Renal cortex interstitium (tissue), 15 donors: ENCODE measurements at places on chromosomes 3 and 15.

- DNase-seq: no peak
Measured at GRCh38 chr15:54345301-54345700, 367.1 kb downstream of the UNC13C start.

DNA sequence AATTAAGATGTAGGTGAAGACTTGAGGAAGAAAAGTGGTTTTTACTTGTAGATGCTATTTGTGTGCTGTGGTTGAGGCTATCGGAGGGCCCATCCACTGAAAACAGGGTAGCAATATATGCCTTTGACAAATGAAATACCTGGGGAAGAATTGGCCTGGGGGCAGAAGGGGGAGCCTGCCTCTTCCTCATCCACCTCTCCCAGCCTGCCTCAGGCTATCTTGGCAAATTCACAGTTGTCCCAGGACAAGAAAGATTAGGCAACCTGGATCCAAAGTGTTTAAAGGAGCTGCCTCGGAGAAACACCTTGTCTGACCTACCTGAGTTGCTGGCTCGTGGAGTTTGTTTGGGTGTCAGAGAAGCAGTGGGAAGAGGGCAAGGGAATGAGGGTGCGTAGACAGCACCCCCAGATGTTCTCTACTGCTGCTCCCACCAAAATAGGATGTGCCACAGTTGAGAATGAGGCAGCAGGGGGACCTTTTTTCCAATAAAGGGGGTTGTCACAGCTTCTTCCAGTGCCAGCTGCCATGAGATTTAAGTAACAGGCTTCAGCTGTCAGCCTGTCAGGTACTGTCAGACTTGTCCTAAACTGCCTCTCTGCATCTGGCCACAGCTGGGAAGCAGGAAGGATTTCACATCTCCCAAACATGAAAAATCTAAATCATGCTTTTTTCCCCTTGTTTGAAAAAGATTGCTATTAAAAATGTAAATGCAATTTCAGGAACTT is 9.2 kb downstream of the PLEKHO2 start:
- no peak for DNase-seq

DNA sequence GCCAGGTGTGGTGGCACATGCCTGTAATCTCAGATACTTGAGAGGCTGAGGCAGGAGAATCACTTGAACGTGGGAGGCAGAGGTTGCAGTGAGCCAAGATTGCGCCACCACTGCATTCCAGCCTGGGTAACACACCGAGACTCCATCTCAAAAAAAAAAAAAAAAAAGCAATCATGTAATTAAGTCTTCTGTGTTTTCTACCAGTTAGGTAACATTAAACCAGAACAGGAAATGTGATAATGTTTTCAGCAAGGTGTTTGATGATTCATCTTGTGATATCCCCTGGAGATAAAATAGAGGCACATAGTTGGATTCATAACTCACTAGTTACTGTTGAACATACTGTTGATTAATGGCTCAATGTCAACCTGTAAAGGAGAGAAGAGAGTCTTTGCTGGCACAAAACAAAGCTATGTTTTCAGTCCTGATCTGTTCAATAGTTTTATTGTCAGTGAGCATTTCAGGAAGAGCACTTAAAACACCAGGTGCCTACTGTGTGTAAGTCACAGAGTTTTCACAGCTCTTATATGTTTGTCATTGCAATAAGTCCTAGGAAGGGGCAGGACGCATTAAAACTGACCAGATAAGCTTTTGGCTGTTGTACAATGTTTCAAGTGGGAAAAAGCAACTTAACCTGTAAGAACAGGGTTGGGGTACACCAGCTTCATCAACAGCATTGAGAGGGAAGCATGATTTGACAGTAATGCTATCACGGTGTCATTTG is 19.5 kb downstream of the DNAJB11 start:
- no peak for DNase-seq

- no peak for DNase-seq
Measured at GRCh38 chr3:69419276-69419675, 33.4 kb upstream of the FRMD4B start.

- DNase-seq: no peak
Measured at GRCh38 chr3:55453886-55454496, 33.1 kb downstream of the WNT5A start.

GRCh38 chr15:75796321-75796720 is 46.9 kb upstream of the UBE2Q2 start:
- no peak for DNase-seq

DNA sequence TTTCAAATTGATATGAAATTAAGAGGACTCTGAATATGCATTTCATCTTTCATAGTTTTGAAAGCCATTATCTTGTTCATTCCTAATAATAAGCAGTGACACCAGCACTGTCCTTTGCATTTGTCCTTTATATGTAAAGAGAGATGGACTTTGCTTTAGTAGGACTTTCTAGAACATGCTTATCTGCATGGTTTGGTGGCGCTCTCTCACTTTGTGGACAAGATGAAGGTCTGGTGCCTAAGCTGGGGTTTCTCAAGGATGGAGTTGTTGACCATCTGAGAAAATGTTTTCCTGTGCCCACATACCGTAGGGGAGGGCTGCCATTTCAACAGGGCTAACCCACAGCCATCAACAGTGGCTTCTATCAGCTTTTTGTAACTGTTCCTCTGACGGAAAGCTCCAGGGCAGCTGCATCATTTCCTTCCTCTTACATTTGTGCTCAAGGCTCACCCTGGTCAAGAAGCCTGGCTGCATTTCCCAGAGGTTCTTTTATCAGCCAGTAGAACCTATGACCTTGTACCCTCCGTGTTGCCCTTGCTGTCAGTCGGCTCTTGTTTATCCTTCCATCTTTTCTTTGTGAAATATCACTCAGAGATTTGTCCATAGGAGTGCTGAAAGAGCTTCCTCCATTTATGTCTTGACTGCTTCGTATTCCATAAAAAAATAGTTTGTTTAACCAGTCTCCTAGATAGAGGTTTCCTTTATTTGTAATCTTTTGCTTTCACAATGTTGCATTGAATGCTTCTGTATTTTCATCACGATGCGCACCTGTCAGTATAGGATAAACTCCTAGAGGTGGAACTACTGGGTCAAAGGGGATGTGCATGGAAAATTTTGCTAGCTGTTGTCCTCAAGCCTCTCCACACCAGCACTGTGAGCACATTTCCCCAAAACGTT is 44.6 kb downstream of the ABHD2 start:
- no peak for DNase-seq

- DNase-seq: no peak
Measured at GRCh38 chr3:120177707-120178306, 83.6 kb upstream of the GSK3B start.

DNA sequence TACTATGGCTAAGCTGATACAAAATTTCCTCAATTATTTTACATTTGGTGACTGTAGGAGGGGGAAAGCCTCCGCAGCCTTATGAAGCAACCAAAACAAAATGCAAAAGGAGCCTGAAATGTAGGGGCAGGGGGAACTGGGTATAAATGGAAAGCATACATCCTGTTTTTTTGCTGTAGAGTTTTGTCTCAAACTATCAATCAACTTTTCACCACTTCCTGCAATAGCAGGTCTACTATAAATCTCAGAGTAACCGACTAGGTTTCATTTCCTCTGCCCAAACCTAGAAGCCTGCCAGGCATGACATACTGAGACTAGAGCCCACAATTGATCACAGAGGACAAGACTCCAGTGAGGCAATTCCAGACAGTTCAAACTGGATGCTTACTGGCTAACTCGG is 91.3 kb downstream of the SHQ1 start:
- DNase-seq: no peak

- DNase-seq: no peak
Measured at GRCh38 chr15:35953424-35953823, 407.5 kb upstream of the DPH6 start.

DNA sequence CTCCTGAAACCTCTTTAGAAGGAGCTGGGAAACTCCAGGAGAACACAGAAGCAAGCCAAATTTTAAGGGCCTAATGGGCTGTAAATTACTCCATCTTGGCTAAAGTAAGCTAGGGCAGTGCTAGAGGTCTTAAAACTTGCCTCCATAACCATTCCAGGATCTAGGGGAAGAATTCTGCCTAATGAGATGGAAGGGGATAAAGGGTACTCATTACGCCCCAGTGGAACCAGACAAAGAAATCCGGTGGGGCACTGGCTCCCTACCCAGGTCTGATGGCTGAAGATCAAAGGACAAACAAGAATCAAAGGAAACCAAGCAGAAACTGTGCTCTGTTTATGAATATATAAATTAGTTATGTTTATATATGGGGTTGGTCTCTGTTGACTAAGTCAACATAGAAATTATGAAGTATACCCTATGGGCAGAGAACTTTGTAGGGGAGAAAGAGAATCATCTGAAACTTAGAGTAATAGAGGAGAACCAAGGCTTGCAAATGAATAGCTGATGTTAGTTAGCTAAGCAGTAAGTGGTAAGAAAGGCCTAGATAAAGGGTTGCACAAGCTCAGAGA is 57.8 kb downstream of the NCEH1 start:
- no peak for DNase-seq

DNA sequence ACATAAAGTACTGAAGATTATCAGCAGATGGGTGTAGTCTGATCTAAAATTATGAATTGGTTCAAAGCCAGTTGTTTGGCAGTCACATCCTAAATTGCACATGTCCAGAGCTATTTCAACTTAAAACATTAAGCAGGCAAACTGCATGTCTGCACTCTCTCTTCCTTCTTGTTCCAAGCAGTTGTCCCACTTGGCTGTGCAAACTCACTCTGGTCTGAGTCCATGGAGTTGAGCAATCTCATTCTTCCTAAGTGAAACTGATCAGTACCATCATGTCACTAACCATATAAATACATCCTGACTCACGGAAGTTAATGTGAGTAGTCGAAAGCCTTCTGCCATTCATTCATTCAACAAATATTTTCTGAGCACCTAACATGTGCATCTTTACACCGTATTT is 353.0 kb downstream of the ROBO1 start:
- no peak for DNase-seq

DNA sequence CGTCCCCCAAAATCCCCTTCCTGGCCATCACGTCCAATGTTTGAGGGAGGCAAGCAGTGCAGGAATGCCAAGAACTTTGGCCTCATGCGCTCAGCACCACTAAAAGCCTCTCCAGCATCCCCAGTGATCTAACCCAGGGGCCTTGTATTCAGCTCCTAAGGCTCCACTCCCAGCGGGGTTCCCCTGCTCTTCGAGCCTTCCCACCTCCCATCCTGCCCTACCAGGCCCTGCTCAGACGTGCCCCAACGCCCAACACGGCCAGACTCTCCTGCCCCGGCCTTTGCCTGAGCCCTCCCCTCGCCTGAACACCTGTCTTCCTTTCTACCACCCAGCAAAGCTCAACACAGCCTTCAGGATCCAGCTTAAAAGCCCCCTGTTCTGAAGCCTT is 30.5 kb downstream of the PLXND1 start:
- no peak for DNase-seq

- DNase-seq: no peak
Measured at GRCh38 chr3:37132334-37132733, 42.0 kb downstream of the LRRFIP2 start.

DNA sequence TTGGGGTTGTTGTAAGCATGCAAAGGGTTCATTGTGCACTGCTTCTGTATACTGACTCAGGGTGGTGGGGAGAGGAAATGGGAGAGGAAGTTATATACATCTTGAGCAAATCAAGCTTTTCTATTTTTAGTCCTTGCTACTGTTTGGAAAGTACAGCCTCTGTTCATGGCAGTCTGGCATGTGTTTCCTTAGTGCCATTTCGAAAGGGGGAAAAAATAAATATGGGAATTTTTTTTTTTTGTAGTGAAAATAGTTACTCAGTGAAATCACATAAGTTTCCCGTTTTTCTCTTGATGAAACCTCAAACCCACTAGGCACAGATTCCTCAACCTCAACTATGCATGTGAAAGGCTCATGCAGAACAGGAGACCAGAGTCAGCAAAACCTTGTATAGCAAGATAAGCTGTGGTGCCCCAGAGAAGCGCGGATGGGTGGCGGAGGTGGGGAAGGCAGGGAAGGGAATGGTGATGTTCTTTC is 353.3 kb downstream of the LPP start:
- no peak for DNase-seq

- no peak for DNase-seq
Measured at GRCh38 chr15:50953302-50953701, 44.8 kb downstream of the AP4E1 start.

- no peak for DNase-seq
Measured at GRCh38 chr3:43296565-43296964, 10.2 kb downstream of the SNRK start.

DNA sequence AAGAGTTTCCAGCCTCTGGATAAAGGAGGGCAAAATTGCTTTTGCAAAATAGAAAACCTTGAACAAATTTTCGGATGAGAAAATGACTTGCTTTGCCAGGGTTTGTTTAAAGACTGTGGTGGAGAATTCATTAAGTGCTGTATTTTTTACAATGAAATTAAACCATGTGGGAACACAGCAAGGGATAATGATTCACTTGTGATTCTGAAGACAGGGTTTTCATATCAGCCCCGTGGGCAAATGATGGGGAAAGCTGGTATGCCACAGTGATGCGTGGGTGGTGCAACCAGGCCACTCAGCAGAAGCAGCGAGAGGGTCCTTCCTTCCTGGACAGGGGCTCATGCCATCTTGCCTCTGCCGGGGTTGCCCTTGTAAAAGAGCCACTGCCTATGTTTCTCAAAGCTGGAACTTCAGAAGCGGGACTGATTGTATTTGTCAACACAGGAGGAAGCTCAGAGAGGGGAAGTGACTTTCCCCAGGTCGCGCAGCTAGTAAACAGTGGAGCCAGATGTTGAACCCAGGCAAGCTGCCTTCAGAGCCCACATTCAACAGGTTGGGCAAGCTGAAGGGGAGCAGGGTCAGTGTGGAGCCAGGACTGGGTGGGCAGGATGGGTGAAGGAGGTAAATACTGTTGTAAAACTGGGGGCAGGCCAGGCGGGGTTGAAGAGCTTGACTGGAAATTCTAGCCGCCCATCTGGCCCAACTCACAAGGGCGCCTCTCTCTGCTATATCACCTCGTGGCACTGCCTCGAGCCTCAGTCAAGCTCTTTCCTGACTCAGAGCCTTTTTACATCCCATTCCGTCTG is 79.1 kb downstream of the TOP2B start:
- DNase-seq: no peak

DNA sequence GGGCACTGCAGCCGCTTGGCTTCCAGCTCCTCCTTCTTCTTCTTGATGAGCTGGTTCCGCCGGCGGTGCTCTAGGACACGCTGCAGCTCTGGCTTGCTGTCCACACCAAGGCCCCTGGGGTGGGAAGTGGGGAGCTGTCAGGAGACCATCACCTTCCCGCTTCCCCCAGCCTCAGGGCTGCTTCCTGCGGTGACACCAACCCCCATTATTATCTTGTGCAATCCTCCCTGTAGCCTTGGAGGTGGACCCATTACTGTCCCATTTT is 10.0 kb downstream of the FAM107A start:
- DNase-seq: no peak
